KG1 (cell line): ENCODE measurements at places on chromosomes 16 and 17.

DNA sequence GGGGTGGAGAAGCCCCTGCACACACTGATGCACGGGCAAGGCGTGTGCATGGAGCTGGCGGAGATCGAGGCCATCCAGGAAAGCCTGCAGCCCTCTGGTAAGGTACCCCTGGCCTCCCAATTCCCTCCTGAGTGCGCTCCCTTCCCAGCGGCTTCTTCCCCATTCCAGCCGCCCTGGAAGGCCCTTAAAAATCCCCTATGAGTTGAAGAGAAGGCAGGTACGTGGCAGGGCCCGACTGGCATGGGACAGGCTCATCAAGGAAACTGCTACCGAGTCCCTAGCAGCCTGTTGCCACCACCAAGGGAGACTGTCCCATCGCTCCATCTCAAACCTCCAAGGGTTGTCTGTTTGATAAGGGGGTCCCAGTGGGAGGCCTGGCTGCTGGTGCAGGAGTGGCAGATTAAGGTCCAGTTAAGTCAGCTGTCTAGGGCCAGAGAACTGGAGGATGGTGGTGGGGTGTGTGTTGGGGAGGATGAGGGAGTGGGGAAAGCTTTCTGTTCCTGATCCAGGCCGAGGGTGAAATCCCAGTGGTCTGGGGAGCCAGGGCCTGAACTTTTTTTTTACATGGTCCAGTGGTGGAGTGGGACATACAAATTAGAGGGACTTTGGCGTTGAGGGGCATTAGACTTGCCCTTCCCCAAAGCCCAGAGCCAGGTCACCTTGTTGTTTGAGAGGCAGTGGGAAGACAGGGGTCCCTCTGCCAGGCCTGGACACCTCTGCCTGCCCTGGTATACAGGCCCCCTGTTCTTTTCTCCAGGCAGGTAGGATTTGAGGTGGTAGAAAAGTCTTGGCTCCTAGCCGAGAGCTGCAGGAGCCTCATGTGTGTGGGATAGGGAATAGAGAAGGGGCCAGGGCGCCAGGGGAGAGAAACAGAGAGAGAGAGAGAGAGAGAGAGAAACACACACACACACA is 994 bp downstream of the IGFBP4 start:
- DNase-seq, result no peak

DNA sequence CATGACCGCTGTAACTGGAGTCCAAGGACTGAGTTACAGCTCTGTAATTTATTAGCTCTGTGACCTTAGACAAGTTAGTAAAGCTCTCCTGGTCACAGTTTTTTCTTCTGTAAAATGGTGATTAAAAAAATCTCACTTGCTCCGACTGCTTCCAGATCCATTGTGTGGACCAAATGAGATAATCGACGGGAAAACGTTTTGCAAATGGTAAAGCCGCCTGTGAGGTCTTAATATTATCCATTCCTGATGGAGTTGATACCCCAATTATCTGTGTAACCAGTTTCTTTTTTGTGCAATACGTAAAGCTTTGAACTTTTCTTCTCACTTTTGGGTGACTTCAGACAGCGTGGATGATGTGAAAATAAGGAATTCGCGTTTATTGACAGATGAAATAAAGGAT is 422.9 kb downstream of the UTP18 start:
- DNase-seq, result no peak

DNA sequence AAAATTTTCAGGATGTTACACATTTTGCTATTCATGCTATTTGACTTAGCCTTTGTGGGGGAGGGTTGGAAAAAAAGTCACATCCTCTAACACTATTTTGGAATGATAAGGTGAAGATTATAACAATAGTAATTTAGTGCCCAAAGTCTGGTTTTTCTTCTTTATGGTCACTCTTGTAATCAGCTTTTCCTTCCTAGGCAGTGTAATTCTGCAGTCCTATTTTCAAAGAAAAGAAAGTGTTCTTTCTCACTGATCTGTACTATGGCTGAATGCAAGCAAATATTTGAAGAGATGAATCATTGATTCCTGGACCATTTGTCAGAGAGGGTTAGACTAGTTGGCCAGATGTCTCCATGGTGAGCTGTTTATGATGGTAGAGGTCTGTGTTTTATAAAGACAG is 8.4 kb downstream of the RSPRY1 start:
- no peak for DNase-seq

DNA sequence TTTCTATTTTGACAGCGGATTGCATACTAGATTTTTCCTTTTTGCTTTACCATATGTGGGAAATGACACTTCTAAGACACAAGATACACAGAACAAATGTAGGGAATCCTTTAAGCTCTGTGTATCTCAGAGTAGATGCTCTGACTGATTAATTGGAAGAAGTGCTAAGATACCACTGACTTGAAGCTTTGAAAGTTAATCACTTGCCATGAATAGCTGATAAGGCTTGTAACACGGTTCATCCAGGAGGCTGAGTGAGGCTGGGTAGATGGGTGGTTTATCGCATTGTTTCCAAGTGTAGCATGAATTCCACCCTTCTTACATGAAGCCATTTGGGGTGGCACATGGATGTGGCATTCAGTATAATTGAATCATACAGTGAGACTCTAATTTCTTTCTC is 654.1 kb upstream of the RBFOX1 start:
- DNase-seq, result no peak

- DNase-seq, result no peak
Measured at GRCh38 chr17:67575325-67575724, 142.4 kb upstream of the NOL11 start.

DNA sequence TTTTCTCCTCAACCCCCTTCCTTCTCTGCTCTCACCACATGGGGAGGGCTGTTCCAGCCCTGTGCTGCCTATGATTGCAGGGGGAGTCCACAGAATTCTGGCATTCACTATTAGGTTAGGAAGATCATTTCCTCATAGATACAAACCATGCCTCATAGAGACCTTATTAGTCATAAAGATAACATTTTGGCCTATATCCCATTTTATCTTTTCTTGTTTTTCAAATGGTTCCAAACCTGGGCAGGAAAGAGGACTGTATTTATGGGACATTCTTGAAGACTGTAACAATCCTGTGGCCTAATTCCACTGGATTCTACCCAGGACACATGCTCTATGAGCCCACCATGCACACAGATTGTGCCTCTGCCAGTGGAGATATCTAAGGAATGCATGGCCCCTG is 51.7 kb downstream of the ASIC2 start:
- no peak for DNase-seq

GRCh38 chr17:78689029-78689428 is 93.0 kb downstream of the CYTH1 start:
- no peak for DNase-seq

- DNase-seq, result no peak
Measured at GRCh38 chr17:35618628-35619027, 31.5 kb downstream of the AP2B1 start.

- no peak for DNase-seq
Measured at GRCh38 chr17:39754958-39755553, 17.3 kb downstream of the GRB7 start.

DNA sequence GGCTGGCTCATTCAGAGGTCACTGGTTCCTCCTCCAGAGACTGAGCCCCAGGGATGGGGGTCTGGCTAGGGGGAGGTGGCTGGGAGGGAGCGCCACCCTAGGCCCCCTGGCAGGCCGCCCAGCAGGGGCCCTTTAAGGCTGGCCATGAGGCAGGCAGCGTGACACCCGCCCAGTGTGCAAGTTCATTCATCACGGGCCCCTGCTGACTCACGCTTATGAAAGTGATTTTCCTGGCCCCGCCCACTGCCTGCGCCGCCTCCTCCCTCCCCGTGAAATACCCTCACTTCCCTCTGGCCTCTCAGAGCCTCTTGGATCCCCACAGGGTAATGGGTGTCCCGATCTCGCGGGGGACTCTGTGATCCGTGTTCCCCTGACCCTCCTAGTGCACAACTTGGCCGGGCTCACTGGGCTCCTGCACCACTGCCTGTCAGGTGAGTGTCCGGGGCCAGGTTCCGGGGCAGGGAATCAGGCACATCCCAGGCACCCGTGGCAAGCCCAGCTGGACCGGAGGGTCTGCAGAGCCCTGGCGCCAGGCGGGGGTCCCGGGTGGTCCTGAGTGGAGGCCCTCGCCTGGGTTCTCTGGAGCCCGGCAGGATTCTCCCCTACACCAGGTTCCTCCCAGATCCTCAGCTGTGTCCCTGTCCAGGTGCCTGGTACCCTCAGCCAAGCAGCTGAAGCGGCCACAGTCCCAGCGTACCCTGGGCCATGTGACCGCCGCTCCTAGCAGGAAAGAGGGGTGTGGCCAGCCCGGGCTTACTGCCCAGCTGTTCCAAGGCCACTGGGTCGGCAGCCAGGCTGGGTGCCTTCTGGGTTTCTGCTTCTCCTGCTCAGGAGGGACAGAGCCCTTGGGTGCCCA is at the start of gene OSGIN1:
Gene OSGIN1 (plus strand): TSS at position 301 of the 856 bp plus-strand sequence. CDS start 4,432 bp downstream, outside the sequence.
- DNase-seq, result peak; percentile 35

GRCh38 chr17:14997290-14997689 is 267.8 kb downstream of the PMP22 start:
- no peak for DNase-seq

GRCh38 chr16:58487566-58488351 is 12.2 kb upstream of the NDRG4 start:
- DNase-seq, result no peak

- no peak for DNase-seq
Measured at GRCh38 chr16:77946823-77947222, 75.5 kb upstream of the CLEC3A start.

- no peak for DNase-seq
Measured at GRCh38 chr16:29911676-29912010, 11.4 kb downstream of the ASPHD1 start.

- DNase-seq, result no peak
Measured at GRCh38 chr17:57506774-57507127, 238.3 kb downstream of the CCDC182 start.

DNA sequence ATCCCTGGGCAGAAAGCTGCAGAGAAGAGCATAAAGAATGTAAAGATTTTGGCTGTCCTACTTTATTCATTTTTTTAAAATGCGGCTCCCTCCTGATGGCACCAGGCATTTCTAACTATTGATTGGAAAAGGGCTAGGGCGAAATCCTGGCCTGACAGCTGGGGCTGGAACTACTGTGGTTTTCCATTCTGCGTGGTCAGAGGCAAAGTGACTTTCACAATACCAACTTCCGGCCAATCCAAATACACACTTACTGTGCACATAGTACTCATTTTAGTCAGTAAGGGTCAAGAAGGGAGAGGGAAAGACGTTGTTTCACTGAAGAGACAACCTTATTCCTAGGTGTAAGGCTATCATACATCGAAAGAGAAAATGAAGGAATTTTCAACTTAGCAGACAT is 113.8 kb upstream of the PMFBP1 start:
- no peak for DNase-seq

GRCh38 chr17:49901460-49902331 is 53.8 kb upstream of the TAC4 start:
- no peak for DNase-seq

DNA sequence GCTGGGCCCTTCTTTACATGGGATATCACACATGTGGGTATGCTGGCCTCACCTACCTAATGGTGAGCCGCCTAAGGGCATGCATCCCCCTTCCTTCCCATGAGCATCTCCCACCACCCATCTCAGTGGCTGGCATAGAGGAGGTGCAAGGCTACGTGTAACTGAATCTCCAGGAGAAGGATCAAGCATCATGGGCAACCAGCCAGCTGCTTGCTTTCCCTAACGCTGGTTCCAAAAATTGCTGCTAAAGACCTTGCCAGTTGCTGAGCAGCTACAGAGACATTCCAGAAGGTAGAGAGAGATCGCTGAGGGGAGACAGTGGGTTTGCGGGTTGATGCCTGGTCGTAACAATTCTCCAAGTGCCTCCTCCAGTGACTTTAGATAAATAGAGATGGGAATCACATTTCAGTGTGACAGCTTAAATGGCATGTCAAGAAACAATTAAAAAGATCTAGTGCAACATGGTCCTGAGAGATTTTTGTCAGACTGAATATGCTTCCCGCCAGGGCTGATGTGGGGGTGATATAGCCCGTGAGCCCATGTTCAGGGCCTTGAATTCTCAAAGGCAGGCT is 378.4 kb upstream of the CDH5 start:
- no peak for DNase-seq

- DNase-seq, result no peak
Measured at GRCh38 chr16:51524555-51525373, 373.7 kb upstream of the SALL1 start.

DNA sequence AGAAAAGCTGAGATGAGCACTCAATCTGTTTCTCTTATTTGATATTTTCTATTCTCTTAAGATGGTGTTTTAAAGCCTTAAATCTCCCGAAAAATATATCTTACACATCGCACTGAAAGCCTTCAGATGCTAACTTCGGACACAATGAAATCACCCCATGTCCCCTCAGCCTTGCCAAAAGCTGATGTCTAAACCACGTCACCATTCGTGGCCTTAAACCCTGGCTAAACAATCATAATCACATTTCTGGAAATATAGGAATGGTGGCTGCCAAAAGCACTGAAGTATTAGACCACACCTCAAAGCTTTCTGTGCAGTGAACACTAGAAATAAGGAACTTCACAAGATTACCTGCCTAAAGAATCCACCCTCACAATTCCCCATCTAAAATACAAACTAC is 402.7 kb downstream of the SOX9 start:
- DNase-seq, result no peak

GRCh38 chr16:85750146-85750826 is 610 bp downstream of the C16orf74 start:
- DNase-seq, result no peak
